Right cardiac atrium (tissue), 5 donors: ENCODE measurements at places on chromosomes 16 and 17. TPM values are rescaled to one million over a fixed set of nuclear protein-coding genes. Genes with fewer than 3 reads are reported as not detected.
A peak's percentile ranks its signal among the peaks of the same experiment; 100 is the strongest.

DNA sequence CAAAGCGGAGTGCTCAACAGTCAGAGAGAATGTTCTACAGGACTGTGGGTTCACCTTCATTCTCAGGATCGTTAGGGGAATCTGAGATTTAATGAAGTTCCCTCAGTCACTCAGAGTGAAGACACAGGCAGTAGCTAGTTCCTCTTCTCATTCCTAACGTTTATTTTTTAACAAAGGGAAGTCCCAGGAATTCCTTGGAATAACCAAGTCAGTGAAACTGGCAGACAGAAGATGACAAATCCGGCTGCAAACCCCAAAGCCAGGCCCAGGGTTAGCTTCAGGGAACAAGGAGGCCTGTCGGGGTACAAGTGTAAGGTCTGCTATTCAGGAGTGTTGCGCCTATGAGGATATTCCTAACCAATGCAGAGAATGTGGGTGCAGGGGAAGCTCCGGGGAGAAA lies 42.0 kb downstream of the COTL1 start:
- DNase-seq = no peak

DNA sequence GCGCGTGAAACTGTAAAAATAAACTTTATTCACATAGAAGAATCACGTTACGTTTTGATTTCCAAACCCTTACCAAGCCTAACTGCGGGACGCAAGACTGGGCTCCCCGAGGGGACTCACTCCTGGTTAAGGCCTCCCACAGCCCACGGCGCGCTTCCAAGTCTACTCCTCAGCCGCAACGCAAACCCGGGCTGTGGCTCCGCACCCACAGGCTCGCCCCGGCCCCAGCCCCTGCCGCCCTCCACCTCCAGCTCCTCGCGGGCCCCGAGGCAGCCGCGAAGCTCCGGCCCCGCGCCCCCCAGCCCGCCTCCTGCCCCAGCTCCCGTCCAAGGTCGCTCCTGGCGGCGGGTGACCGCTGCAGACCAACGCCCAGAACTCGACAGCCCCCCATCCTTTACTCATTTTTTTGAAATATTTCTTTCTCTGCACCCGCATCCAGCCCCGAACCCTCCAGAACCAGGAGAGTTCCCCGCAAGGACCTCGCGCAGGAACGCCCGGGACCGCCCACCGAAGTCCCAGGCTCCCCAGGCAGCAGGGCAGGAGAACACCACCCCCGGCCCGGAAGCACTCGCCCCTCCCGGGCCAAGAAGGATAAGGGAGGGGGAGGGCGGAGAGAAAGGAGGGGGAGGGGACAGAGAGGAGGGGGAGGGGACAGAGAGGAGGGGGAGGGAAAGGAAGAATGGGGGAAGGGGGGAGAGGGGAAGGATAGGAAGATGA lies 912 bp downstream of the USP22 start:
- peak; percentile 96 for DNase-seq

The SNTB2 gene
- total RNA-seq = 24.1 TPM

DNA sequence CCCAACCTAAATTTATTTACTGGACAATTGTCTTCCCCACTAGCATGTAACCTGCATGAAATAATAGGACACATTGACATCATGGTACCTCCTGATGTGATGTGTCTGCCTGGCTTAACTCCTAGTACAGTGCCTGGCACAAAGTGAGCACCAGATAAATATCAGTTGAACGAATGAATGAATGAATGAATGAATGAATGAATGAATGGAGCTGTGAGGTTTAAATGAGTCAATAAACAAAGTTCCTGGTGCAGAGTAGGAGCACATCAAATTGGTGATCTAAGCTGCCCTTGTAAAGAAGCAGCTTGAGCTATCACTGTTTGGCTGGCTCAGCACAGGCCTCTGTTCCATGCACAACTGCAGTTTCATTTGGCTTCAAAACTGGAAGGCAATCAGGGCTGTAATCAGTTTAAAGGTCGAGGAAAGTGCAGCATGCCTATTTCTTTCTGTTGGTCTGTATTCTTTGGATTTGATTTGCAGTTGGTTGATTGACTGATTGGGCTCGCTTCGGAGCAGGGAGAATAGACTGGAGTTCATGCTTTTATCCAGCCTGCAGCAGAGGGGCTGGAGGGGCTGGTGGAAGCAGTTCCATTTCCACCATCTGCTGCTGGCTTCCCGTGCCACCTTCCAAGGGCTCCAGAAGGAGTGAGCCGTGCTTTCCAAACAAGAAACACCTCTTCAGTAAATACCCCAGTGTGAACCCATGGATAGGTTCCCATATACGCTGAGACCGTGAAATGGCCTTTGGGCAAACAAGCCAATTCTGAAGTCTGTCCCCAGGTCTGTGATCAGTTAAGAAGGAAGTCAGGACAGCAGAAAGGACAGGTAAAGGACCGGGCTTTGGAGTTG lies 54.6 kb downstream of the GPRC5B start:
- no peak for DNase-seq

- DNase-seq = peak; percentile 43
These were observed 4.0 kb upstream of the PPP1R27 start for GRCh38 chr17:81838753-81839255.

- no peak for DNase-seq
These were observed 292.6 kb upstream of the CDH11 start for GRCh38 chr16:65414284-65414984.

- DNase-seq = no peak
These were observed 654 bp downstream of the DLX3 start for GRCh38 chr17:49994085-49995054.

GRCh38 chr16:71775949-71776348 lies 32.7 kb downstream of the AP1G1 start:
- no peak for DNase-seq

- DNase-seq = peak; percentile 33
These were observed 22.0 kb downstream of the RARA start for GRCh38 chr17:40330850-40331470.

- no peak for DNase-seq
These were observed 9.6 kb downstream of the ZNF205 start for GRCh38 chr16:3121851-3122467.

DNA sequence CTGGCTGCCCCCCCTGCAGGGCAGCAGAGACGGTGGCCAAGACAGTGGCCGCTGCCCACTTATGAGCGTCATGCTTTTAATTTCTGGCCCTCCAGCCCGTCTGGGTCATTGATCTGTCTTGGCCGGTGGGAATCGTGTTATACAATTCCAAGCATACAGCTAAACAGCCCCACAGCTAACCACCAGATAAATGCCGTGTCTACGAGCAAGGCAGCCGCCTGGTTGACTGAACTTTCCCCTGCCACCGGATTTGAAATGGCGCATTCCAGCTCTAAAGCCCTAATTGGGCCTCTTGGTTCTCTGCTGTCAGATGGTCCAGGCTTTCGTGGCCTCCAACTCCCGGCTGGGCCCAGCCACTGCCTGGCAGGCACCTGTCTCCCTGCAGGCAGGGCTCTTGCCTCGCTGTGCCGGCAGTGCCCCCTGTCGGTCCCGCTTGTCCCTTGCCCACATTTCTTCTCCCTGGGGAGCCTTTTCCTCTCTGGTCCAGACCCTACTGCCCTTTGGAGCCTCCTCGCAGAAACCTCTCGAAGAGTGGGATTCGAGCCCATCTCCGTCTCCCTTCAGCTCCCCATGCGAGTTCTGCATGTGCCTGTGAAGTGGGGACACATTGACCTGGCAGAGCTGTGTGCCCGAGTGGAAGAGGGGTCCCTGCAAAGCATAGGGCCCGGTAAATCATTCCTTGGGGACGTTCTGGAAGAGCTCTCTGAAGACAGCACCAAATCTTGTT lies 1.8 kb upstream of the RBFOX3 start:
- no peak for DNase-seq

The MYH8 gene
- total RNA-seq = not detected

DNA sequence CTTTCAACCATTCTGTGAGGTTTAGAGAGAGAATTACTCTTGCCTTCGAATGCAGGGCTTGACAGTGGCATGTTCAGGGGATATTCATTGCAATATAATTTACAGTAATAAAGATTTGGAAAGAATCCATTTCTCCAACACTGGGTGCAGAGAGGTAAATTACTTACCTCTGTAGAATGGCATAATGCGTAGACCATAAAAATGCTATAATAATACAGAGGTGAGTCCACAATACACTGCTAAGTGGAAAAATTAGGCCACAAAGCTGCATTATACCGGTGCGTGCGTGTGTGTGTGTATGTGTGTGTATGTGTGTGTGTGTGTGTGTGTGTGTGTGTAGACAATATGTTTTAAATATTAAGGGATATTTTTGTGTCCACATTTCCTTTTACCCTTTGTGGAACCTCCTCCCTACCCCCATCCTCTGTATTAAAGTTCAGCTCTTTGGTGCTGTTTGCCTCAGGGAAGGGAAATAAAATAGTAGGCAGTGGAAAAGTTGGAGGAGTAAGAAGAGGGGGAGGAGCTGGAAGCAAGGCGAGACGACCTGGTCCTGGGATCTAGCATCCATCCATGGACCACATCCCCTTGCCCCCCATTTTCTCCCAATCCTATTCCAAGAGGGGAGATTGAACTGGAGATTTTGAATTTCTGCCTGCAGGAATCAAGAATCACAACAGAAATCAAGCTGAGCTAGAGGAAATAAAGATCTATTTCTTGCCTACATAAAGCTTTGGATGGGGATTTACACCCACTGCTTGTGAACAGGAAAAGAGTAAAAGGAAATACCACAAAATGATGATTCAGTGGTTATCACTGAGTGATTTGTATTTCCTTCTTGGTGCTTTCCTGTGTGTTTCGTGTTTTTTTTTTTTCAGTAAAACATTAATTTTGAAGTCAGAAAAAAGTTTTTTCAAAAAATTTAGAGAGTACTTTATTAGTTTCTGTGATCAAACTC lies 124.8 kb downstream of the RGS9 start:
- no peak for DNase-seq

DNA sequence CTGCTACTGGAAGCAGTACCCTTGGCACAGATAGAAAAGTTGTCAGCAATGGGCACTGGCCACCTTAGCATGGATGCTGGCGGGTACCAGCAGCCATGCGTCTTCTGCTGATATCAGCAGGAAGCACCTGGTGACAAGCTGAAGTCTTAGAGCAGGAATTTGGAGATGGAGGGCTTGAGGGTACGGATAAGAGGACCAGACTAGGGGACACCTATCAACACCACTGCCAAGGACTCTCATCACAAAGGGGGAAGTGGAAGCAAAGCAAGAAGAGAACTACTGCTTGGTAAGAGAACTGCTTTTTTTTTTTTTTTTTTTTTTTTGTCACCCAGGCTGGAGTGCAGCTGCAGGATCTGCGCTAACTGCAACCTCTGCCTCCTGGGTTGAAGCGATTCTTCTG lies 35.4 kb upstream of the LYRM9 start:
- no peak for DNase-seq

DNA sequence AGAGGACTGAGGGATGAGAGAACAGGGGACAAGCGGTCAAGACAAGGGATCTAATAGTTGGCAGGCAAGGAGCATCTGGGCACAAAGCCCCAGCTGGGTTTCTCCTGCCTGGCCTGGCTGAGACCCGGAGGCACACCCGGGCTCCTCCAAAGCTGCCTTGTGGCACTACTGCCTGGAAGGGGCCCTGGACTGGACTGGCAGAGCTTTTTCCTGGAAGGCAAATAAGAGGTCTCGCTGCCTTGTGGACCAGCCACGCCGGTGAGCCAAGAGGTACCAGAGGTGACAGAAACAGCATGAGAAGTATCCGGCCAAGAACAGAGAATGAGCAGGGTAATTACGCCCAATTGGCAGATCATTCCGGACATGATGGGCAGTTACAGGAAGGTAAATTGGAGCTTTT lies 64.6 kb downstream of the GTF3C1 start:
- DNase-seq = no peak

The KRTAP4-6 gene
- total RNA-seq = not detected

DNA sequence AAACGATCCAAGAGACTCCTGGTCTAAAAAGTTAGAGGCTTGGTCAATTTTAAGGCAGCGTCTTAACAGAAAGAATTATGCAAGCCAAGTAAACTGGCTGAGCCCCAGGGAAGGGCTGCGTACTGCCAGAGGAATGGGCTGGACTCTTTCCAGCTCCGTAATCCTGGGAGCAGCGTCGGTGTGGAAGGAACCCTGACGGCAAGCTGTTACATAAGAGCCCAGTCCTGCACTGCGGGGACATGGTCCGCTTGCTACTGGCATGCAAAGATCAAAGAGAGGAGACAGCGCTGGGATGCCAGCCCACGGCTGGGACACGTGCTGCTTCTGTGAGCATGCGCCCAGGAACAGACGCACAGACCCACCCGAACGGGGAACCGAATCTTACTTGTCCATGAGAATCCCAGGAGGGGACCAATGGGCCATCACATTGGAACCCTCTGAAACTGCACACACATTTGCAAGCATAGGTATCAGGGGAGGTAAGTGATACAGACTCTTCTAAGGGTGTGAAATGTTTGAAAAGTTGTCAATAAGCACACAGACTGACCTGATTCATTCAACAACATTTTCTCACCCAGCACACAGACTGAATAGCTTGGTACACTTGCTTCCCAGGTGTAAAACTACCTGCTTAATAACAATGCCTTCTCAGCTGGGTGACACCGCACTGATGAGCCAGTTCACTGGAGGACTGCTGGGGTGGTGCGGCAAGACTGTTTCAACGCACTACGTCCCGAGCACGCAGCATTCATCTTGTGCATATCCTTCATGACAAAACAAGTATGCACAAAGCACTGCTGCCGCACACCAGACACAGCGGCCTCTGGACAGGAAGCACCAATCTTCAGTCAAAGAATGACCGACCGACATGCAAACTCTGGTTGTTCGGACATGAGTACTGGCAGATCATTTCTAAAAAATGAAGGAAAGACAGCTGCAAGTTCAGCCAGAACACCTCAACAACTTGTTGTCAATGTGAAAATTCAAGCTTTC lies 94.9 kb downstream of the ANKRD11 start:
- peak; percentile 92 for DNase-seq

- DNase-seq = peak; percentile 24
These were observed 62.1 kb downstream of the CRISPLD2 start for GRCh38 chr16:84881702-84882521.

- peak; percentile 96 for DNase-seq
These were observed at the start of gene MAF for GRCh38 chr16:79600638-79601091. Gene MAF (minus strand): TSS chr16:79600737. CDS start chr16:79599902, 835 bp downstream.

GRCh38 chr17:29445844-29446243 lies 55.7 kb downstream of the TAOK1 start:
- DNase-seq = no peak

The FKBP10 gene
- 42.7 TPM for total RNA-seq

DNA sequence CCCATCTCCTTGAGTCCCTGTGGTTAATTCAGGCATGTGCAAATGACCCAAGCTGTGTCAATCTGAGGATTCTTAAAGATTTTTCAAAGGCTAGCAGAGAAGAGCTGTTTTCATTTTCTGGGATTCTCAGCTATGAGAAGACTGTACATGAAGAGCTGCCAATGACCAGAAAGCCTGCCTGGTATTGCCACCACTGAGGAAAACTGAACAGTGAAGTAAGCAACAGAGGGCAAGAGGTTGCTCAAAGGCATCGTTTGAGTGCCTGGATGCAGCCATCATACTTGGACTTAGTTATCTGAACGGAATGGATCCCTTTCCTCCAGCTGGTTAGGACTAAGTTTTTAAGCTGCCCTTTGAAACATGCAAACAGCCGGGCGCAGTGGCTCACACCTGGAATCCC lies 38.4 kb downstream of the FAM20A start:
- DNase-seq = no peak
